ENCODE measurements at places on chromosomes 3 and 15. TPM values are rescaled to one million over a fixed set of nuclear protein-coding genes. Genes with fewer than 3 reads are reported as not detected.
A peak's percentile ranks its signal among the peaks of the same experiment; 100 is the strongest.

DNA sequence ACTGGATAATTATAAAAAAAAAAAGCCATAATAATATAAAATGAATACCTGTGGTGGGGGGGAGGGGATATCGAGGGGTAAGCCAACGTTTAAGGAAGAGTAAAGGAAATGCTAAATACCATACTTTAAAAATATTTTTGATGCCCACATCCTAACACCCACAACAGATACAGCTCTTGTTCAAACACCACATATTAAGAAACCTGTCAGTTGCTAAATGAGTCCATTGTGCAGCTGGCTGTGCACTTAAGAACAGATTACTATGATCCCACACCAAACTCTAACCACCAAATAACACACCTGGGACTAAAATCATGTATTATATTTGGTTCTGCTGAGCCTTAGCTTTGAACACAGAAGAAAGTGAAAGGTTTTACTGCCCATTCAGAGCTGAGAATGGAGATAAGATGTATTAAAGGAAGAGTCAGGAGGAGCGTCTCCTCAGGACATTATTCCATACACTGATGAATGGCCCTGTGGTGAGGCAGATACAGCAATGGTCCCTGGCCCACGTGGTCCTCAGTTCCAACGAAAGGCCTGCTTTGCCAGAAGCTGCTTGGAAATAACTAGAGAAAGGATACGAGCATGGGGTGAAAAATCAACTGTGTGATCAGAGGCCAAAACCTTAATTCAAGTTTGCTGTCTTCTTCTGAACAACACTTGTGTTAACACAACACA is 515.4 kb downstream of the FOXP1 start:
- H3K4me3 ChIP-seq: no peak overlapping the region
- H3K36me3 ChIP-seq: no peaks in the 10 kb centered on the region
- H3K27me3 ChIP-seq: no peaks in the 10 kb centered on the region
- peaks cover 43% of the 10 kb centered on the region for H3K4me1 ChIP-seq
- no peak for DNase-seq
- H3K27ac ChIP-seq: peak overlapping the region; percentile 16

GRCh38 chr3:78277801-78278200 is 1237.9 kb downstream of the ROBO2 start:
- no peak overlapping the region for H3K4me3 ChIP-seq
- no peaks in the 10 kb centered on the region for H3K27me3 ChIP-seq
- no peak overlapping the region for H3K27ac ChIP-seq
- no peaks in the 10 kb centered on the region for H3K4me1 ChIP-seq
- no peaks in the 10 kb centered on the region for H3K36me3 ChIP-seq

DNA sequence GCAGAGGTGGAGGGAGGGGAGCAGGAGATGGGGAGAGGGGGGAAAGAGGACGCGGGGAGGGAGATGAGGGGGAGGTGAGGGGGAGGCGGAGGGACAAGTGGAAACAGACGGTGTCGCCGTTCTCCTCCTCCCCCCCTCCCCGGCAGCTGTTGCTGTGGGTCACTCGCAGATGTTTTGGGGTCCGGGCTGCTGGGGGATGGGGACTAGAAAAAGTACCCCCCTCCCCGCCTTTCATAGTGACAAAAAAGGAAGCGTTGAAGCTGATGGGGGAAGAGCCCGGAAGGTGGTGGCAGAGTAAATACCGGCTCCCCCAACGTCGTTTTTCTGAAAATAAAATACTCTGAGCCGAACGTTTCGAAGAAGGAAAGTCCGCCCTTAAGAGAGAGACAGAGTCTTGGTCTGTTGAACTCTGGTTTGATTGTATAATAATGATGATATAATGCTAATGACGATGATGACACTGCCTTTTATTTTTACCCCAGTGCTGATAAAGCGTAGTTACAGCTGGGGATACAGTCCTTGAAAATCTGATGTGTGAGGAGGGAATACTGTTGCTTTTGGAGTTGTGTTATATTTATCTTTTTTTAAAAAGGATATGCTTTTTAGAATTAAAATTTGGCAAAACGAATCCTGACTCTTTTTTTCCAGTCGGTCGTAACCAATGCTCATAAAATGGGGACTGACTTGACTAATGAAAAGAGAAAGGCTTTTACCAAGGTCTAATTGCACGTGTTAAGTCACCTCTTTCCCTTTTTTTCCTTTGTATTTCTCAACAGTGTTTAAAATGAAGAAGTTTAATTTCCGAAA is 993 bp downstream of the STXBP5L start:
- H3K27ac ChIP-seq: no peak overlapping the region
- no peak for DNase-seq
- peaks cover 47% of the 10 kb centered on the region for H3K27me3 ChIP-seq
- no peaks in the 10 kb centered on the region for H3K36me3 ChIP-seq

GRCh38 chr3:8665407-8665896 is 20.9 kb upstream of the SSUH2 start:
- H3K27ac ChIP-seq: no peak overlapping the region
- H3K4me1 ChIP-seq: no peaks in the 10 kb centered on the region
- no peak for DNase-seq
- no peak overlapping the region for H3K4me3 ChIP-seq

DNA sequence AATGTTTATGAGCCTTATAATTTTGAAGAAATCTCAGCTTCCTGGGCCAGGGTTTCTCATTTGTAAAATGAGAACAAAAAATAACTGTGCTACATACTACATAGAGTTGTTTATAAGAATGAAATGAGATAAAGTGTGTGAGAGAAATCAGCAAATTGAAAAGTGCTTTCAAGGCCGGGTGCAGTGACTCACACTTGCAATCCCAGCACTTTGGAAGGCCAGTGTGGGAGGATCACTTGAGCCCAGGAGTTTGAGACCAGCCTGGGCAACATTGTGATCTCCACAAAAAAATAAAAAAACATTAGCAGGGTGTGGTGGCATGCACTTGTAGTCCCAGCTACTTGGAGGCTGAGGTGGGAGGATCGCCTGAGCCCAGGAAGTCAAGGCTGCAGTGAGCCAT is 22.4 kb downstream of the FOXB1 start:
- H3K27me3 ChIP-seq: peaks cover 2% of the 10 kb centered on the region
- H3K4me1 ChIP-seq: peaks cover 5% of the 10 kb centered on the region
- H3K27ac ChIP-seq: no peak overlapping the region
- H3K36me3 ChIP-seq: peaks cover 2% of the 10 kb centered on the region
- H3K4me3 ChIP-seq: no peak overlapping the region

- H3K27me3 ChIP-seq: no peaks in the 10 kb centered on the region
- H3K4me1 ChIP-seq: peaks cover 76% of the 10 kb centered on the region
- H3K36me3 ChIP-seq: peaks cover 41% of the 10 kb centered on the region
- DNase-seq: peak; percentile 86
- peak overlapping the region; percentile 94 for H3K4me3 ChIP-seq
- peak overlapping the region; percentile 98 for H3K27ac ChIP-seq
These were observed 105.0 kb downstream of the KLHL25 start for GRCh38 chr15:85689729-85690128.

DNA sequence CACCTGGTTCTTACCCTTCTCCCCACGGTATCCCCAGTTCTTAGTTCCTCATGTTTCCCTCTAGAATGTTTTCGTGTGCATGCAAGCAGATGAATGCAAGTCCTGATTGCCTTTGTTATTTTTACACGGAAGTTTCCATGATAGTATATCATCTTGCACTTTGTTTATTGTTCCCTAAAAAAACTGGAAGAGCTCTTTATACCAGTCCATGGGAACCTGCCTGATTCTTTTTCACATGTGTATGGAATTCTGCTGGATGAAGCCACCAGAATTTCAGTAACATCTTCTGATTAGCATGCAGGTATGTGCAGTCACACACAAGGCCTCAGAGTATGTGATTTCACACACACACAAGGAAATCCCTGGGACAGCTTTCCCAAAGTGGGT is 16.0 kb upstream of the LRRK1 start:
- H3K27me3 ChIP-seq: peaks cover 23% of the 10 kb centered on the region
- H3K4me3 ChIP-seq: no peak overlapping the region
- no peak for DNase-seq
- H3K27ac ChIP-seq: no peak overlapping the region
- no peaks in the 10 kb centered on the region for H3K4me1 ChIP-seq

- no peak for DNase-seq
- no peaks in the 10 kb centered on the region for H3K27me3 ChIP-seq
- no peak overlapping the region for H3K27ac ChIP-seq
- no peaks in the 10 kb centered on the region for H3K4me1 ChIP-seq
- no peak overlapping the region for H3K4me3 ChIP-seq
- no peaks in the 10 kb centered on the region for H3K36me3 ChIP-seq
These were observed 425.1 kb upstream of the NECTIN3 start for GRCh38 chr3:110646496-110646895.

GRCh38 chr3:18024715-18025114 is 282.3 kb upstream of the TBC1D5 start:
- no peaks in the 10 kb centered on the region for H3K4me1 ChIP-seq
- peaks cover 24% of the 10 kb centered on the region for H3K27me3 ChIP-seq
- DNase-seq: no peak
- H3K4me3 ChIP-seq: no peak overlapping the region
- H3K27ac ChIP-seq: no peak overlapping the region

DNA sequence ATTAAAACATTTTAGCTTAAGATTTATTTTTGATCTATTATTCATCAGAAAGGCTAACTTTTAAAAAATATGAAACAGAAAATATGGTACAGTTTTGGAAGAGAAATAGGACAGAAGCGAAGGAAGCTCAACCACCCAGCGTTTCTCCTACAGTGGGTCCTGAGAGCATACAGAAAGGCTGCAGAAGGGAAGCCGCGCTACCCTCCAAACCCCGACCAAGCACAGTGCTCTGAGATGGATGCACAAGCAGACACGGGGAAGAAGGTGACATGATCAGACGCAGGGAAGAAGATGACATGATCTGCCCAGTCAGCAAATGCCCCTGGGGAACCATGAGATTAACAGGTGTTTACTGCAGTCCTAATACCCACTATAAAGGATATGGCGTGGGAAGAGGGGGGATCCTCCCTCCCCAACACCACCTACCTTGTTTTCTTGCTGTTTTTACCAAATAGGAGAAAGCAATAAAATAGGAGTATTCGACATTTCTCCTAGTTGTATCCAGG is 14.4 kb downstream of the DCUN1D1 start:
- peaks cover 36% of the 10 kb centered on the region for H3K36me3 ChIP-seq
- no peaks in the 10 kb centered on the region for H3K27me3 ChIP-seq
- H3K4me1 ChIP-seq: peaks cover 57% of the 10 kb centered on the region
- no peak for DNase-seq

DNA sequence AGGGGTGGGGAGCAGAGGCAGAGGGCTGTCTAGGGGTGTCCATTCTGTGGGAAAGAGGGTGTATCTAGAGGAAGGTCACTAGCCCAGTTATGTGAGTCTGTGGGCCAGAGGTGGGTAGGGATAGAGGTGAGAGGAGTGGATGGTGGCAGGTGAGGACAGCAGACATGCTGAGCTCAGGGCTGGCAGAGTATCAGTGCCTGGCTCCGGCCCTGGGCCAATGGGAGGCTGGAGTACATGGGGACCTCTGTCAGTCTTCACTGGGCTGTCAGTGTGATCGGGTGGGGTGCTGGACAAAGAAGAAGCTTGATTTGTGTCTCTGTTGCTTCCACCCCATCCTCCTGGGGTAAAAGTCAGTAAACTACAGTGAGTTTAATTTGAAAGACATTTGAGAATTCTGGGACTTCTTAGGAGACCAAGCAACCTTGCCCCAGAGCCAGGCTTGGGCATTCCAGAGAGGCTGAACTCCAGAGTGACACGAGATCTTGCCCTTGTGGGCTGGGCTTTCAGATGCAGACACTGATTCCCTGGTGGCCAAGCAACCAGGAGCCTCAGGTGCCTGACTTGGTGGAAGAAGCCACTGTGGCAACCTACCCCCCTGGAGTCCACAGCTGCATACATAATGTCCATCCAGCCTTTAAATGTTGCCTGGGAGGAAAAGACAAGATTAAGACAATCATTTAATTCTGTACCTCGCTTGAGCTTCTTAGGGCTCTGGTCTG is 60.7 kb downstream of the EXOG start:
- DNase-seq: no peak
- no peaks in the 10 kb centered on the region for H3K4me1 ChIP-seq
- no peaks in the 10 kb centered on the region for H3K36me3 ChIP-seq
- no peak overlapping the region for H3K27ac ChIP-seq
- peaks cover 2% of the 10 kb centered on the region for H3K27me3 ChIP-seq

- H3K27ac ChIP-seq: no peak overlapping the region
- H3K36me3 ChIP-seq: no peaks in the 10 kb centered on the region
- peaks cover 25% of the 10 kb centered on the region for H3K27me3 ChIP-seq
- no peak for DNase-seq
These were observed 87.8 kb downstream of the IGF2BP2 start for GRCh38 chr3:185737020-185737419.

GRCh38 chr15:87523516-87523915 is 733.0 kb downstream of the NTRK3 start:
- no peak for DNase-seq
- no peak overlapping the region for H3K27ac ChIP-seq
- no peaks in the 10 kb centered on the region for H3K36me3 ChIP-seq

GRCh38 chr3:88226910-88227309 is 77.2 kb downstream of the C3orf38 start:
- H3K4me3 ChIP-seq: no peak overlapping the region
- no peaks in the 10 kb centered on the region for H3K4me1 ChIP-seq
- H3K36me3 ChIP-seq: no peaks in the 10 kb centered on the region
- no peak for DNase-seq
- H3K27ac ChIP-seq: no peak overlapping the region

GRCh38 chr3:195297446-195297845 is 26.5 kb upstream of the XXYLT1 start:
- no peak for DNase-seq
- H3K36me3 ChIP-seq: peaks cover 36% of the 10 kb centered on the region
- no peaks in the 10 kb centered on the region for H3K4me1 ChIP-seq
- H3K27ac ChIP-seq: no peak overlapping the region

DNA sequence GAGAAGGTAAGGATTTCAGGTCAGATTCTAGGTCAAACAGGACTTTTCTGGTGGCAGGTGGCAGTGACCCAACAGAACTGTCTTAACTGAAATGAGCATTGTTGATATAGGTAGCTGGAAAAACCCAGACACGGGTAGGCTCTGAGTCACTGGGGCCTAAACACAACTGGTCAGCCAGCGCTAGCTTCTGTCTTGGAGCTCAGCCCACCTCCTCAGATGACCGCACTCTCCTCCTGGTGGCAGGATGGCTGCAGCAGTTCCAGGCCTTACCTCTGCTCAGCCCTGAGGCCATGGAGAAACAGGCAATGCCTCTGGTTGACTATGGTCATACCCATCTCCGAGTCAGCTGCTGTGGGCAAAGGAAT is 61.1 kb upstream of the GATA2 start:
- H3K27me3 ChIP-seq: peaks cover 54% of the 10 kb centered on the region
- DNase-seq: no peak
- no peaks in the 10 kb centered on the region for H3K4me1 ChIP-seq
- H3K4me3 ChIP-seq: no peak overlapping the region

Gene TRH
- not detected for total RNA-seq

Gene UBE2E2
- total RNA-seq: 0.77 TPM

Gene KNG1
- total RNA-seq: not detected

Gene SOX14
- not detected for total RNA-seq

Gene UTS2B
- total RNA-seq: not detected

Gene INKA1
- 0.85 TPM for total RNA-seq

Gene FEZF2
- not detected for total RNA-seq
